ENCODE measurements at places on chromosomes 13 and 19. TPM values are rescaled to one million over a fixed set of nuclear protein-coding genes. Genes with fewer than 3 reads are reported as not detected.
A peak's percentile ranks its signal among the peaks of the same experiment; 100 is the strongest.

Gene IL4I1
- not detected for total RNA-seq

Gene KIR3DL2
- not detected for total RNA-seq

DNA sequence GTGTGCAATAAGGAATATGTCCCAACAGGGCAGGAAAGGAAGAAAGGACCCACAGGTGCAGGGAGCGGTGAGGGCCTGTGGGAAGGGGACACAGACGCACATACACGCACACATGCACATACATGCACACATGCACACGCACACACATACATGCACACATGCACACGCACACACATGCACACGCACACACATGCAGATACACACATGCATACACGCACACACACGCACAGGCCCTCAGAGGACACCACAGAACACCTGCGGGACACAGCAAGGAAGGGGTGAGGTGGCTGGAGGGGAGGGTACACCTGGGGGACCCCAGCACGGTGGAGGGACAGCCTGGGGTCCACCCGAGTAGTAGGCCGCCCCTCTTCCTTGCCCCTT, 12.9 kb downstream of the PIP5K1C start:
- H3K27me3 ChIP-seq, result no peaks in the 10 kb centered on the region
- peaks cover 10% of the 10 kb centered on the region for H3K36me3 ChIP-seq
- H3K27ac ChIP-seq, result no peak overlapping the region
- peak overlapping the region; percentile 18 for H3K4me3 ChIP-seq
- no peak for DNase-seq

- H3K27me3 ChIP-seq, result no peaks in the 10 kb centered on the region
- H3K27ac ChIP-seq, result peak overlapping the region; percentile 87
- H3K36me3 ChIP-seq, result no peaks in the 10 kb centered on the region
- H3K4me1 ChIP-seq, result peaks cover 33% of the 10 kb centered on the region
- no peak for DNase-seq
- no peak overlapping the region for H3K4me3 ChIP-seq
Measured at GRCh38 chr13:51557875-51558612, 26.2 kb upstream of the WDFY2 start.

GRCh38 chr19:2266183-2266993, 10.2 kb upstream of the JSRP1 start:
- H3K4me1 ChIP-seq, result peaks cover 29% of the 10 kb centered on the region
- H3K36me3 ChIP-seq, result no peaks in the 10 kb centered on the region
- no peaks in the 10 kb centered on the region for H3K27me3 ChIP-seq
- no peak overlapping the region for H3K27ac ChIP-seq
- DNase-seq, result no peak

- H3K36me3 ChIP-seq, result no peaks in the 10 kb centered on the region
- H3K4me1 ChIP-seq, result peaks cover 11% of the 10 kb centered on the region
- no peak for DNase-seq
- H3K27ac ChIP-seq, result no peak overlapping the region
- H3K27me3 ChIP-seq, result no peaks in the 10 kb centered on the region
Measured at GRCh38 chr19:38243279-38243673, 12.9 kb downstream of the PPP1R14A start.

DNA sequence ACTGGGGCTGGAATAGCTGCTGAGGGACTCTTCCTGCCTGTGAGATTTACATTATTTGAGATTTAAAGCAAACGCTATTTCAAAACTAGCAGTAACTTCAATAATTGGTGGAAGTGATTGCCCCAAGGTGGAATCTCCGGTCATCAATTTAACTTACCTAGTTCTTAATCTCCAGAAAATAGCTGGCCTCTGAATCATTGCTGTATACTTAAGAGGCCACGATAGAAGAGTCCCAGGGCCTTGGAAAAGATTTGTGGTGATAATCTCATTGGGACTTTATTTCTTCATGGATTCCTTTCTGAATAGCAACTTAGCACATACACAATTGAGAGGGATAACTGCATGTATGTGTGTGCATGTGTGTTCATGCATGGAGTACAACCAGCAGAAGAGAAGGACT, 120.2 kb downstream of the DNAJC15 start:
- H3K36me3 ChIP-seq, result no peaks in the 10 kb centered on the region
- no peaks in the 10 kb centered on the region for H3K4me1 ChIP-seq
- no peak for DNase-seq
- peaks cover 11% of the 10 kb centered on the region for H3K27me3 ChIP-seq
- H3K27ac ChIP-seq, result no peak overlapping the region

DNA sequence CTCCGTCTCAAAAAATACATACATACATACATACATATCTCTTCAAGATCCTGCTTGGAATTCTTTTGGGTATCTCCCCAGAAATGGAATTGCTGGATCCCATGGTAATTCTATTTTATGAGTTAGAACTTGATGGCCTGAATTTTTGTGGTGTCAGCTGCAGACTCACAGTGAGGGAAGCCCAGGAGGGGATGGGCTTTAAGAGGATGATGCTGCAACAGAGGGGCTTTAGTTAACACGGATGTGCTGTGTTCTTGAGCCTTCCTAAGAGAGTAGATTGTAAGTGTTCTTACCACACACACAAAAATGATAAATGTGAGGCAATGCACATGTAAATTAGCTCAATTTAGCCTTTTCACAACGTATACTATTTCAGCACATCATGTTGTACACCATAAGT, 31.8 kb downstream of the CACNG6 start:
- no peak for DNase-seq
- no peak overlapping the region for H3K27ac ChIP-seq
- H3K4me1 ChIP-seq, result peaks cover 6% of the 10 kb centered on the region
- H3K36me3 ChIP-seq, result no peaks in the 10 kb centered on the region
- peaks cover 20% of the 10 kb centered on the region for H3K27me3 ChIP-seq

GRCh38 chr19:54478677-54479266, 5.7 kb upstream of the CDC42EP5 start:
- H3K4me3 ChIP-seq, result no peak overlapping the region
- H3K4me1 ChIP-seq, result peaks cover 6% of the 10 kb centered on the region
- no peak for DNase-seq
- H3K27me3 ChIP-seq, result peaks cover 4% of the 10 kb centered on the region
- no peaks in the 10 kb centered on the region for H3K36me3 ChIP-seq

DNA sequence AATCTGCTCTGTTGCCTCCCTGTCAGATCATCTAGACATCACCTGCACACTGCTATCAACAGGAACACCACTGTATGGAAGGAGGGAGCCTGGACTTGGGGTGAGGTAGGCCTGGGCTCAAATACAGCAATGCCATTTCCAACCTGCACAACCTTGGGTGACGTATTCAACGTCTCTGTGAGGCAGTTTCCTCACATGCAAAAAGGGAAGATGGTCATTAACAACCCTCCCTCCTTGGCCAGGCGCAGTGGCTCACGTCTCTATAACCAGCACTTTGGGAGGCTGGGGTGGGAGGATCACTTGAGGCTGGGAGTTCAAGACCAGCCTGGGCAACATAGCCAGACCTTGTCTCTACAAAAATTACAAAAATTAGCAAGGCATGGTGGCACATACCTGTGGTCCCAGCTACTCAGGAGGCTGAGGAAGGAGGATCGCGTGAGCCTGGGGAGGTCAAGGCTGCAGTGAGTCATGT, 13.1 kb downstream of the XRCC1 start:
- H3K36me3 ChIP-seq, result peaks cover 32% of the 10 kb centered on the region
- no peak for DNase-seq
- peaks cover 11% of the 10 kb centered on the region for H3K4me1 ChIP-seq
- peak overlapping the region; percentile 62 for H3K27ac ChIP-seq

GRCh38 chr13:90974249-90974975, 373.1 kb upstream of the MIR17HG start:
- H3K27me3 ChIP-seq, result no peaks in the 10 kb centered on the region
- H3K36me3 ChIP-seq, result no peaks in the 10 kb centered on the region
- H3K4me3 ChIP-seq, result no peak overlapping the region
- no peaks in the 10 kb centered on the region for H3K4me1 ChIP-seq
- no peak for DNase-seq

GRCh38 chr13:60699636-60700035, 302.6 kb downstream of the TDRD3 start:
- no peak overlapping the region for H3K4me3 ChIP-seq
- H3K27ac ChIP-seq, result no peak overlapping the region
- no peaks in the 10 kb centered on the region for H3K4me1 ChIP-seq
- no peaks in the 10 kb centered on the region for H3K27me3 ChIP-seq
- no peaks in the 10 kb centered on the region for H3K36me3 ChIP-seq
- no peak for DNase-seq

Gene LHB
- total RNA-seq, result not detected

Gene ZNF90
- total RNA-seq, result 6.1 TPM

Gene GAMT
- 27.8 TPM for total RNA-seq

DNA sequence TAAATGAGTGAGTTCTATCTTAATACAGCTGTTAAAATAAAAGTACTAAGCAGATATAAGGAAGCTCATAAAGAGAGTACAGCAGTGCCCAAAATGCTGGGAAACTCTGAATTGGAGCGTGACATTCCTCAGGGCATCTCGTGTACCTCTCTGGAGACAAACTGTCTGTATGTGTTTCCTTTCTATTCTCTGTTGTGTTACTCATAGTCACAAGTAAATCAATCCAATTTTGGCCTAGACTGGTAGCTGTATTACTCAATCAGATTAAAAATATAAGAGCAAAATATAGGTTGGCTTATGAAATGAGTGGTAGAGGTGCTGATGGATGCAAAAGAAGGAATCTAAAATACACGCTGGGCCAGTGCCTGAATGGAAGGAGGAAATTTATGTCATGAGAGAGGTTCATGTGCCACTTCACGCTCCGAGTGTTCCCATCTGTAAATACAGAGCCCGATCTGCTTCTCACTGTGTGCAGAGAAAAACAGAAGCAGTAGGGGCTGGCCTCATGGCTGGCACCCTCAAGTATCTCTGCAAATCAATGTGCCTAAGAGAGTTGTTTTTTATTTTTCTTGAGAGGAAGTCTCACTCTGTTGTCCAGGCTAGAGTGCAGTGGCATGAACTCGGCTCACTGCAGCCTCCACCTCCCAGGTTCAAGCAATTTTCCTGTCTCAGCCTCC, 58.7 kb upstream of the RGCC start:
- no peaks in the 10 kb centered on the region for H3K27me3 ChIP-seq
- no peak overlapping the region for H3K4me3 ChIP-seq
- H3K36me3 ChIP-seq, result no peaks in the 10 kb centered on the region
- H3K4me1 ChIP-seq, result no peaks in the 10 kb centered on the region
- no peak for DNase-seq
- H3K27ac ChIP-seq, result no peak overlapping the region

DNA sequence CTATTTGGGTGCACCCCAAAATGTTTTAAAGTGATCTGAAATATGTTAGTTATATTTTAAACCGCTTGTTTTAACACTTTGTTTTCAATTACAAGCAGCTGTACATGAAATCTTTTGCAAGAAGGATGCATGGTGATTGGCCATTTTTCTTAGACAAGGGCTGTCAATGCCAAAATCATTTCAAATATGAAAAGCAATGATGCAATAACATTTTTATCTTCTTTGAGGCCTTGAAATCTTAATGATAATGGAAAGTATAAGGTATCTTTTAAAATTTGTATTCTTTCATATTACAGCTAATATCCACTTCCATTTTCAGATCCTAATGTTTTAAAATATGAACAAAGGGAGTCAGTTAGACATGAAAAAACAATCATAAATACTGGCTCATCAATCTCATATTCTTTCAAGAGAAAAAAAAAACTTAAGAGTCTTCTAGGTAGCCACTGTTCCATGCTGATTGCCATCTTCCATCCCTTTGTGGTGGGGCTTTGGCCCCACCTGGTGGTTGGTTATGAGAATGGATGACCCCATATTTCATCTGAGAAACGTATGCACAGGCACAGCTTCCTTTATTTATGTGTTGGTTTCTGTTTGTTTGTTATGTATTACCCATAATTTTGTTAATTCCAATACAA, 330.3 kb upstream of the MIR17HG start:
- no peaks in the 10 kb centered on the region for H3K36me3 ChIP-seq
- H3K27ac ChIP-seq, result no peak overlapping the region
- H3K27me3 ChIP-seq, result no peaks in the 10 kb centered on the region
- no peak for DNase-seq
- no peaks in the 10 kb centered on the region for H3K4me1 ChIP-seq

Gene CYP2F1
- not detected for total RNA-seq

Gene KLK10
- 85.3 TPM for total RNA-seq

GRCh38 chr19:6734096-6734696, 3.2 kb downstream of the GPR108 start:
- no peaks in the 10 kb centered on the region for H3K27me3 ChIP-seq
- no peak overlapping the region for H3K27ac ChIP-seq
- DNase-seq, result no peak
- H3K4me1 ChIP-seq, result peaks cover 22% of the 10 kb centered on the region
- H3K4me3 ChIP-seq, result no peak overlapping the region
- H3K36me3 ChIP-seq, result peaks cover 36% of the 10 kb centered on the region

GRCh38 chr13:101018720-101019119, 344.1 kb upstream of the TMTC4 start:
- H3K27ac ChIP-seq, result no peak overlapping the region
- H3K27me3 ChIP-seq, result peaks cover 6% of the 10 kb centered on the region
- H3K36me3 ChIP-seq, result no peaks in the 10 kb centered on the region
- DNase-seq, result no peak

DNA sequence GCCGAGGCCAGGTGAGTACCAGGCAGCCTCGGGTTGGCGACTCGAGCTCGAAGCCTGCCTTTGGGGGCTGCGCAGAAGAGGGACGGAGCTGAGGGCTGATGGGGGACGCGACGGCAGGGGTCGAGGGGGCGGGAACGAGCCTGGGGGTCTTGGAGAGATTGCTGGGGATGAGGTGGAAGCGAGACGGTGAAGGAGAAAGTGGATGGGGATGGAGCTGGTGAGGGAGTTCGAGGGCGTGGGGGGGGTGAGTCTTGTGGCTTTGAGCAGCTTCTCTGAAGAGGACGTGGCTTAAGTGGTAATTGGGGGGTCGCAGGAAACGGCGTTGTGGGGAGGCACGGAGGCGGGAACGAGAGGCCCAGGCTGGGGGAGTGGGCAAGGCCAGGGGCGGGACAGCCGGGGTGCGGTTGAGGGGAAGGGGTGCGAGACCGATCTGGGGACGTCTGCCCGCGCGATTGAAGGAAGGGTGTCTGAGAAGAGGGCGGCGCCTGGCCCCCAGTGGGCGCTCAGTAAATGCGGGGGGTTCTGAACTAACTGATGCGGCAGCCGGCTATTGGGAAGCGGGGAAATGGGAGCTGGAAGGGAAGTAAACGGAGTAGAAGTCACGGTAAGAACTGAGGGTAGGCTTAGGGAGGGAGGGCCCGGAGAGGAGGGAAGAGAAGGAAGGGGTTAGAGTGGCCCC, 426 bp downstream of the MYO9B start:
- peaks cover 53% of the 10 kb centered on the region for H3K4me1 ChIP-seq
- peaks cover 8% of the 10 kb centered on the region for H3K36me3 ChIP-seq
- peak overlapping the region; percentile 75 for H3K27ac ChIP-seq
- no peaks in the 10 kb centered on the region for H3K27me3 ChIP-seq
